ENCODE measurements at places on chromosomes 2 and 18. TPM values are rescaled to one million over a fixed set of nuclear protein-coding genes. Genes with fewer than 3 reads are reported as not detected.

Gene PMAIP1
- 1.3 TPM for total RNA-seq

Gene CCDC74B
- 6.4 TPM for total RNA-seq

DNA sequence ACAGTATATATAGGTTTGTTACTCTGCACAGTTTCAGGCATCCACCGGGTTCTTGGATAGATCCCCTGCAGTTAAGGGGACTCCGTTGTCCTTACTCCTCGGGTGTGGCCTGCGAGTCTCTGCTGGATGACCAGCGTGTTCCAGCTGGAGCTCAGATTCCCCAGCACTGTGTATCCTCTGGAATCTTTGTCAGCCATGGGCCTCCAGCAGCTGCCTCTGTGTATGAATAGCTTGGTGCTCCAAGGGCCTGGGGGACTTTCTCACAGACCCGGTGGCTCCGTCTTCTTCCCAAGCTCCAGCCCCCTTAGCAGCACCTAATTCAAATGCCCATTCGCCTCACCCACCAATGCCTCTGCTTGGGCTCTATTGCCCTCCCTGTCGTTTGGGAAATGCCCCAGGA is 6.3 kb downstream of the ANO7 start:
- H3K4me1 ChIP-seq, result peaks cover 3% of the 10 kb centered on the region
- no peaks in the 10 kb centered on the region for H3K27me3 ChIP-seq
- no peak overlapping the region for H3K4me3 ChIP-seq
- H3K27ac ChIP-seq, result no peak overlapping the region
- H3K36me3 ChIP-seq, result no peaks in the 10 kb centered on the region
- DNase-seq, result no peak

GRCh38 chr2:157868993-157869392 is 7.1 kb downstream of the ACVR1 start:
- H3K4me1 ChIP-seq, result no peaks in the 10 kb centered on the region
- DNase-seq, result no peak
- H3K4me3 ChIP-seq, result no peak overlapping the region

Data from spinal cord (tissue), 10 donors.